Endodermal cell (in vitro differentiated cells): ENCODE measurements at places on chromosomes 2 and 18. TPM values are rescaled to one million over a fixed set of nuclear protein-coding genes. Genes with fewer than 3 reads are reported as not detected.

DNAJC5G gene
- total RNA-seq: 0.45 to 0.49 TPM in 2 of 3 replicates, not detected in the other

GAD1 gene
- total RNA-seq: 20.8 and 26.3 TPM in 2 replicates

SMAD2 gene
- total RNA-seq: 156 to 214 TPM (median 157 TPM) in 3 replicates

SYT4 gene
- 0.38 to 0.95 TPM (median 0.82 TPM) in 3 replicates for total RNA-seq

EIF2AK2 gene
- 35.4 and 36.3 TPM in 2 replicates for total RNA-seq

PJVK gene
- 2.6 and 6.3 TPM in 2 replicates for total RNA-seq

CACNB4 gene
- total RNA-seq: 0.93 to 15.1 TPM (median 0.99 TPM) in 3 replicates

EVX2 gene
- 0.05 TPM in 1 of 2 replicates, not detected in the other for total RNA-seq

ECEL1 gene
- total RNA-seq: 3.9 and 4.6 TPM in 2 replicates
